ENCODE measurements at places on chromosomes 4 and X.

DNA sequence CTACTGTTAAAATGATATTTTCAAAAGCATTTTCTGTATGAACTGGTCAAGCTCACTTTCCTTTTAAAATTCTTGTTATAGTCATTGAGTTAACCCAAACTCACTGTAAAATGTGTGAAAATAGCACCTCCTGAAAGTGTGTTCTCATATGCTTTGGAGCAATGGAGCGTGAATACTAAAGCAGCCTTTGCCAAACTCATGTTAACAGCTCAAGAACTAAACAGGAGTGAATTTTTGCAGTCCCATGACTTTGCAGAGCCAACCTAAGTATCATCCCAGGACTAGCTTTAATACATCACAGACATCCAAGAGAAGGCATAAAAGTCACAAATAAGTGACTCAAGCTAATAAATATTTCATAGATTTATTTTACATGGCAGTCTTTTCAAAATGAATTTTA is 2.3 kb downstream of the AMMECR1 start:
- DNase-seq, result no peak

- DNase-seq, result no peak
Measured at GRCh38 chrX:42720209-42720608, 57.8 kb downstream of the PPP1R2C start.

DNA sequence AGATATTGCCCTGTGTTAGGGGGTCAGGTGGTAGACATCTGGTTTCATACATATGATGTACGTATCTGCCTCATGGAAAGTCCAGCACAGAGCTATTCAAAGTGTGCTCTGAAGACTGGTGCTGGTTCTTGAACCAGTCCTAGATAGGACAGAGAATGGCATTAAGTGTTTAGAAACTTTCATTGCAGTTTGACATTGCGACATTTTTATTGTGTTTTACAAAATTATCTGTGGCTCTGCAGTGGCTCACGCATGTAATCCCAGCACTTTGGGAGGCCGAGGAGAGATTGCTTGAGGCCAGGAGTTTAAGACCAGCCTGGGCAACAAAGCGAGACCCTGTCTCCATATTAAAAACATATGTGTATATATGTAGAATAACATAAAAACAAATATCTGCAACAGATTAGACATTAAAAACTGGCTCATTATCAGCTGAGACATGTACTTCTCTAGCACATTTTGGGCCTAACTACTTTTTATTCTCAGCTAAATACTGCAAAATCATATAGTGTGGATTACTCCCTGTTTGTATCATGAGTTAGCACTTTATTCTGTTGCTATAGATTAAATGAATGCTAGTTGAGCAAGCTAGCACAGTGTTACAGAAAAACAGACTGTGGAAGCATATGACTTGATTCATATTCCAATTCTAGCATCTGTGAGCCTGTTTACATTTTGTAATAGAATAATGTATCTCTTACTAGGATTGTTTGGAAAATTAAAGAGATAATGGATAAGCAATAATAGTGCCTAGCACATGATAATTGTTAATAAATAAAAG is 57.1 kb downstream of the USP9X start:
- DNase-seq, result no peak

DNA sequence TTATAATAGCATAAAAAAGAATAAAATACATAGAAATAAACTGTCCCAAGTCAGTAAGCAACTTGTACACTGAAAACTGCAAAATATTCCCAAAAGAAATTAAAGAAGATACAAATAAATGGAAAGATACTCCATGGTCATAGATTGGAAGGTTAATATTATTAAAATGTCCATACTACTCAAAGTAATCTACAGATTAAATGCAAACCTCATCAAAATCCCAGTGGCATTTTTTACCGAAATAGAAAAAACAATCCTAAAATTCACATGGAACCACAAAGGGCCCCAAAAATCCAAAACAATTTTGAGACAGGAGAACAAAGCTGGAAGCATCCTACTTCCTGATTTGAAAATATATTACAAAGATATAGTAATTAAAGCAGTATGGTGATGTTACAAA is 133.0 kb downstream of the NDST3 start:
- DNase-seq, result no peak

DNA sequence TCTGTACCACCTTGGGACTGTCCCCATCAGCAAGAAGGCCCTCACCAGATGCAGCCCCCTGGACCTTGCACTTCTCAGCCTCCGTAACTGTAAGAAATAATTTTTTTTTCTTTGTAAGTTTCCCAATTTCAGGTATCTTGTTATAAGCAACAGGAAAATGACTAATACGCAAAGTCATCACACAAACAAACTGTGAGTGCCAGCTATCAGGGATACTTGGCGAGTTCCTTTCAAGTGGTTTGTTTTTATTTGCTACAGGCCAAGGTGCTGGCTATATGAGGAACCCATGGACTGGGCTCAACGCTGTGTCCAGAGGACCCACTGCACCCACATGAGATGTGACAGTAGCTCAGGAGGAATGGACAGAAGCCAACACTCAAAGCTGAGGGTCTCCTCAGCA is 11.5 kb upstream of the GPM6B start:
- no peak for DNase-seq

GRCh38 chr4:26365537-26366150 is 44.8 kb downstream of the RBPJ start:
- no peak for DNase-seq

- DNase-seq, result no peak
Measured at GRCh38 chr4:158255727-158256324, 45.5 kb downstream of the TMEM144 start.

DNA sequence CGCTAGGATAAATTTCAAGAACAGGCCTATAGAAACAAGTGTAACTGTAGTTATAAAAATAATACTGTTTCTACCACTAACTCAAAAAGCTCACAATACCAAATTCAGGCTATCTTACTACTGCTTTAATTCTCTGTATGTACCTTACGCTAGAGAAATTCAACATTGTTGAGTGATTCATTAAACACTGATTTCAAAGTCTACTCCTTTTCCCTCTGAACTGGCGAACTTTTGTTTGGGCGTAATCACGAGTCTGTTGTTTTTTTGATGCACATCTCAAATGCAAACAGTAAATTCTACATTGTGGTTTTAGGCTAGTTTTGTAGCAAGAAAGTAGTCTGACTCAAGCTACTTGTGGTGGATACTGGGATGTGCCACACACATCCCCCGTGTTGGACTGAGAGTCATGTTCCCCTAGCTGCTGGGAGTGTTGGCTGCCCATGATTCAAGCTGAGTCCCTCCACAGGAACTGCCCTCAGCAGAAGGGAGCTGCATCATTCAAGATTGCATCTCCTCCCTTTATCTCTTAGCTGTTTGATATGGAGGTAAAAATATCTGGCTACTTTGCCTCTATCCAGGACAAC is 406.1 kb downstream of the RAPGEF2 start:
- no peak for DNase-seq

GRCh38 chr4:16498978-16499377 is 272.7 kb upstream of the TAPT1 start:
- no peak for DNase-seq

All from stimulated activated CD8-positive, alpha-beta memory T cell treated with anti-CD3 and anti-CD28 coated beads, Interleukin-4, amount 100 ng/mL, for 1 hour (primary cell).